ENCODE measurements at places on chromosomes 3 and 15. TPM values are rescaled to one million over a fixed set of nuclear protein-coding genes. Genes with fewer than 3 reads are reported as not detected.

DNA sequence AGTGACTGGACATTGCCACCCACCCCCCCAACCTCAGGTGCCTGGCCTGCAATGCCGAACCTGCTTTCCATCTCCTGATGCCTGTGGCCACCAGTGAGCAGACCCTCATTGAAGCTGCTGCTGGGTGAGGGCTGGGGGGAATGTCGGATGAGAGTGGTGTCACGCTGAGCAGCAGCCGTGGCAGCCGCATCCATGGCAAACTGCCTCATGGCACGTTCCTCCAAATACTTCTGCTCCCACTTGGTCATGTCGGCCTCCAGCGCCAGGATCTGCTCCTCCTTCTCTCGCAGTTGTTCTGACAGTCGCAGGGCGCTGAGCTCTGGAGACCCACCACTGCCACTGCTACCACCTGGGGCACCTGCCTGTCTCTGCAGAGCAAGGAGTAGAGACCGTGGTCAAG lies 14.2 kb downstream of the AMOTL2 start:
- peaks cover 97% of the 10 kb centered on the region for H3K4me1 ChIP-seq
- no peak overlapping the region for H3K4me3 ChIP-seq
- peak overlapping the region; percentile 93 for H3K27ac ChIP-seq
- H3K27me3 ChIP-seq: no peaks in the 10 kb centered on the region
- no peak for DNase-seq
- H3K36me3 ChIP-seq: peaks cover 96% of the 10 kb centered on the region

GPR27 gene
- not detected for total RNA-seq

DNA sequence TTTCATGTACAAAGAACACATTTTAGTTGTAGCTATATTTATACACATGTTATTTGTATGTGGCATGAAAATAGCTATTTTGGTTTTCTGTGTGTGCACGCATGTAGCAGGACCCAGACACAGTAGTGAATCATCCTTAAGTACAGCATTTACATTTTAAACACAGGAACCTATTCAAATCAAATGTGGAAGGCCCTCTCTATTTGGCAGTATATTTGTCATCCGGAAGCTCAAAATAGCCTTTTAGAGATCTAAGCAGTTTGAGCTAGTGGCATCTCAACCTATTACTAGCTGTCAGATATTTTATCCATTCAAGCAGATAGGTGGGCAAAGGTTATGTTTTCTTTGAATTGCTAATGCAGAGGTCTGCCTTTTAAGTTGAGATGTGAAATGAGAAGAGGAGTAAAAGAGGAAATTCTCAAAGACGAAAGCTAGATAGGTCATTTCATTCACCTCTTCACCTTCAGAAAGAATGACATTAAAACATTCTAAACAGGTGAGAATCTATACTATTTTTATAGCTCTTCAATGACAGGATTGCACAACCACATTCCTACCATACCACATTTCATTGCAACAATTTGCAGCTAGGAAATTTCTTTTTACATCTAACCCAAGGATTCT lies 46.3 kb upstream of the TIPARP start:
- peaks cover 25% of the 10 kb centered on the region for H3K4me1 ChIP-seq
- no peaks in the 10 kb centered on the region for H3K27me3 ChIP-seq
- no peak overlapping the region for H3K27ac ChIP-seq
- H3K36me3 ChIP-seq: no peaks in the 10 kb centered on the region
- no peak for DNase-seq

- H3K36me3 ChIP-seq: no peaks in the 10 kb centered on the region
- H3K4me3 ChIP-seq: no peak overlapping the region
- no peak overlapping the region for H3K27ac ChIP-seq
- no peak for DNase-seq
These were observed 89.0 kb upstream of the PFN2 start for GRCh38 chr3:150059729-150060128.

KIF15 gene
- total RNA-seq: 1.8 TPM

ETV5 gene
- 42.3 TPM for total RNA-seq

GRCh38 chr15:58252586-58253323 lies 114.6 kb downstream of the AQP9 start:
- H3K27me3 ChIP-seq: peaks cover 59% of the 10 kb centered on the region
- H3K27ac ChIP-seq: no peak overlapping the region
- DNase-seq: no peak
- H3K4me3 ChIP-seq: no peak overlapping the region

- H3K27ac ChIP-seq: peak overlapping the region; percentile 56
- DNase-seq: no peak
- H3K36me3 ChIP-seq: no peaks in the 10 kb centered on the region
- peaks cover 18% of the 10 kb centered on the region for H3K4me1 ChIP-seq
- no peaks in the 10 kb centered on the region for H3K27me3 ChIP-seq
These were observed 14.3 kb downstream of the IGDCC4 start for GRCh38 chr15:65408324-65409035.

DNA sequence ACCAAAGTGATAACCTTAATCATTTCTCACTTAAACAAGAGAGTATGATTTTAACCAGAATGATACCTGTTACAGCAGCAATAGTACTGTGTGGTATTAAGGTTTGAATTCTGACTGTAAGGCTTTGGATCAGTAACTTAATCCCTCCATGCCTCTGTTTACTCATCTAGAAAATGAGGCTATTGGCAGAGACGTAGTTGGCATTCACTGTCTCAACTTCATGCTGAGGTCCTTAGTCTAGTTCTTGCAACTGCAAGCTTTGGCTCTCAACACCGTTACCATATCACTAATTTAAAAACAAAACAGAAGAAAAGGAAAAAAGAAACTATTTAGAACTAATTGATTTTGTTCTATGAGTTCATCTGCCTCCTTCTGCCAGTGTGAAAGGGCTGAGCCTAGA lies 875.4 kb downstream of the MCTP2 start:
- no peaks in the 10 kb centered on the region for H3K4me1 ChIP-seq
- no peaks in the 10 kb centered on the region for H3K36me3 ChIP-seq
- H3K27me3 ChIP-seq: no peaks in the 10 kb centered on the region

Data from osteoblast (primary cell).